ENCODE measurements at places on chromosomes 11 and 22.
A peak's percentile ranks its signal among the peaks of the same experiment; 100 is the strongest.

DNA sequence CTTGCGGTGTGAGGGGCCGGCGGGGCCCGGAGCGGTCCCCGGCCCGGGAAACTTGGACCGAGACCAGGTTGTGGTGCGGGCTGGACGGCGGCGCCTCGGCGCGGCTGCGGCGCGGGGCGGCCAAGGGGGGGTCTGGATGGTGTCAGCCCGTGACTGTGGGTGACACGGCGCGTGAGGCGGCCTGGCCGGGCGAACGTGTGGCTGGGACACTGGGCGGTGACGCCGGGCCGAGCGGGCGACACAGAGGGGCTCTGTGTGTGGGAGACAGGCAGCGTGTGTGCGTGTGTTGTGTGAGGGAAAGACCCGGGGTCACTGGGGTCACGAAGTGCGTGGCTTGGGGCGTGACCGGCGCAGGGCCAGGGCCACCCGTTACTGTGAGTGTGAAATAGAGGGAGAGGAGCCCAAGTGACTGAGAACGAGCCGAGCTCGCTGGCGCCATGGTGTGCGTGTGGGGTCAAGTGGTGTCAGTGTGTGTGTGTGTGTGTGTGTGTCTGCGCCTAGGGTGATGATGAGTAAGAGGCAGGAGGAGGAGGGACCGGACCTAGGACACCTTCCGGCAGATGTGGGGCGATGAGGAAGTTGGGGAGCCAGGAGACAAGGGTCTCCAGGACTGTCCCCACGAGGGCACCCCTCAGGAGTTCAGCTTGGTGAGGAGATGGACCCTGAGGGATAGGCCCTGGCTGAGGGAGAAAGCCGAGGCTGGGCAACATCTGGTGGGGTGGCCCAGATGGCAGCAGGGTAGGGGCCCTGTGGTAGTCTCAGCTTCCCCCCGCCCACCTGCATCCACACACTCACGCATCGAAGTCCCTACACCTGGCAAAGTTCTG is 817 bp downstream of the RELT start:
- DNase-seq = peak; percentile 74

DNA sequence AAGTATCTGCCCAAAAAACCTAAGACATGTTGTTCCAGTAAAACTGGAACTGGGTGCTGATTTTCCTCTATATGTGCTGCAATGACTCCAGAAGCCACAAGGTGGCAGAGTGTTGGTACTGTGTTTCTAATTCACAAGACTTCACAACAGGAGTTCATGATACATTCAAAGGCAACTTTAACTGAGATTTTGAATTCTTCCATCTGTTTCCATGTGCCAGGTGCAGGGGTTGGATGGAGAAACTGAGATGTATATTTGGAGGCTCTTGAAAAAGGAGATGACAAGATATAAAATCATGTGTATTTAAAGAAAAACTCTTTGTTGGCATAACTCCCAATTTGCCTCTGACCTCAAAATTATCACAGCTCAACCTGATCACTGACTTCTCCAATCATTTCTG is 1098.6 kb upstream of the CCDC90B start:
- DNase-seq = peak; percentile 53

DNA sequence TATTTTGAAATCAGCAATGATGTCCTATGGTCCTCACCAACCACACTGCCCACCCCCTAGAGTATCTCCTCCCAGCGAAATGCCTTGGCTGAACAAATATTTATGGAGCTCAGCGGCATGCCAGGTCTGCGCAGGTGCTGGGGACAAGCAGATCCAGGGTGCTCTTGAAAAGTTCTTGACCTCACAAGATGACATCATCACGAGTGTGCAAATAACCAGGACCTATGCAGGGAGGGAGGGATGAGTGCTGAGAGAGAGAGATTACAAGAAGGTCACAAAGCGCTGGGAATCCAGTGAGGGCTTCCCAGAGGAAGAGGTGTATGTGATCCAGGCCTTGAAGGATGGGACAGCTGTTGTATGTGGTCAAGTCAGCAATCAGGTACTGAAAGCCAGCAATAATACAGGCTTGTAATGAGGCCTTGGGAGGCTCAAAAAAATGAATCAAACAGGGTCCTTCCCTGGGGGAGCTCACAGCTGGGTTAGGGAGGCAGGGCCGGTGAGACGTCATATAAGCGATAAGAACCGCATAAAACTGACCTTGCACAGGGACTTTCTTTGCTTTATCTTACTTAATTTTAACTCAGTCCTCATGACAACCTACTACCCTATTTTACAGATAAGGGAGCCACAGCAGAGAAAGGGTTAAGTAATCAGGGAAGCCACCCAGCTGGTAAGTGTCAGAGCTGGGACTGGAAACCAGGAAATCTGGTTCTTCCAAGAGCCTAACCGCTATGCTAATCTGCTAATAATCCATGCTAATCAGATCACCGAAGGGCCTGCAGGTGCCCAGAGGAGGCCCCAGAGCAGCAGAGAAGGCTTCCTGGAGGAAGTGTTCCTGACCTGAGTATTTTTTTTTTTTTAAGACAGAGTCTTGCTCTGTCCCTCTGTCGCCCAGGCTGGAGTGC is 8.2 kb downstream of the ARRB1 start:
- no peak for DNase-seq

DNA sequence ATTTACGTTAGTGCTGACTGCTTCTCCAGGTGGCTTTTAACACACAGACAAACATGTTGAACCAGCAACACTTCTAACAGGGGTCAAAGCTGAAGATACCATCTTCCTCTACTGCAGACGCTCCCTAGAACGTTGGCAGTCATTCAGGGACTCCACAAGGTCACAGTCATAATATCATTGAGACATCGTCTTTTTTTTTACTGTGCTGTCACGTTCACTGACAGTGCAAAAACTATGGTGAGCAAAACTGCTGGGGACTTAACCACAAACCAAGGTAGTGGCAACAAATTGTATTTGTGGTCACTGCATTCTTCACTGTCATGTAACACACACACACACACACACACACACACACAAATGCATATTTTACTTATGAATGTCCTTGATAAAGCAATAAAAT is 244.9 kb downstream of the CASP12 start:
- peak; percentile 50 for DNase-seq

Measured in fibroblast of skin of right quadriceps (primary cell).